NCI-H1105 (cell line): ENCODE measurements at places on chromosomes 13 and 19.

GRCh38 chr13:83499286-83499685 is 383.0 kb downstream of the SLITRK1 start:
- DNase-seq: no peak

DNA sequence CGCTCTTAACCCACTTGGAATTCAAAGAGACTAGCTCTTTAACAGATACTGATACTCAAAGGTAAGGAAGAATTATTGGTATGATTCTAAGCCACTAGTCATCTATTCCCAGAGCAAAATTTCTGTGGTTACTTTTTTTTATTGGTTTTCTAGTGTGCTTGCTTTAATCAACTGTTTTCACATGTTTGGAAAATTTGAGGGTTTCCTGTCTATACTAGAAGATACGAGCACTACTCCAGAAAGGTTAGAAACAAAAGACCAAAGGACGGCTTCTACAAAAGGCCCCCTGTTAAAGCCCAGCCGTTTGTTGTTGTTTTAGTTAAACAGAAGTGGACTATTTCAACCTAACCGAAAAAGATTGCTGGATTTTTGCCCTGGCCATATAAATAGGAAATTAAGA is 18.5 kb upstream of the LPAR6 start:
- DNase-seq: no peak

GRCh38 chr19:2820112-2820702 is 539 bp downstream of the ZNF554 start:
- DNase-seq: peak; percentile 21

DNA sequence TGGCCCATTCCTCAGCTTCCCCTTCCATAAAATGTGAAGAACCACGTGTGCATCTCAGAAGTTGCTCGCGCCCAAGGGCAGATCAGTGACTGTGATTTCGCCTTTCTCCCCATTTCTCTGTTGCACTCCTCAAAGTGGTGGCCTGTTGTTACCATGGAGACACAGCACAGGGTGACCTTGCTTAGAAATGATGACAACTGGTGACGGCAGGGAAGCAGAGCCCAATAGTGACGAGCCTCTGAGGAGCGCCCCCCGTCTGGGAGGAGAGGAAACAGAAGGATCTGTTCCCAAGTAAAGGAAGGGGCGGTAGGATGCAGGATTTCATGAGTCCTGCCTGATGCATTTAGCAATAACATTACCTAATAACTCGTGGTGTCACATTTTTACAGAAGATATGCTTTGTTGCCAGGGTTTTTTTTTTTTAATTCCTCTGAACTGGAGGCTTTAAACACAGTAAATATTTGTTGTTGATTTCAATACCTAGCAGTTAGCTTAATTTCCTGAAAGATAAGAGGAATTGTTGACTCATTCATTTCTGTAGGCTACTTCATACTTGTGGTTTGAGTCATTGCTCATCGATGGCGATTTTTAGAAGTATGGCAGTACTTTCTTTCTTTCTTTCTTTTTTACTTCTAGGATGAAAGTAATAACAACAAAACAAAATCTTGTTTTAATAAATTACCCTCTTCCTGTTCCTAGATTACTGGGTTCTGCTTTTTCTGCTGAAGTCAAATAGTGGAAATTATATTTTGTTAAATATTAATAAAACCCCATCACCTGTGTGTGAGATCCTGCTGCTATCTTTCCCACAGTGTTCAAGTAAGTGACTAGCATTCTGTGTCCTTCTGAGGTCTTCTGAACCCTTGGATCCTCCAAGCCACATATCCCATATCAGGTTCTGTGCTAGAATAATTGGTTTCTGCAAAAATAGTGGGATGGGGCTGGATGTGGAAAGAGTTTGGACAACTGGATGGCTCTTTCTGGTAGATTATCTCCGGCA is 36.0 kb downstream of the MBNL2 start:
- no peak for DNase-seq

- DNase-seq: no peak
Observed at GRCh38 chr19:3142292-3142670, 6.4 kb downstream of the GNA15 start.

DNA sequence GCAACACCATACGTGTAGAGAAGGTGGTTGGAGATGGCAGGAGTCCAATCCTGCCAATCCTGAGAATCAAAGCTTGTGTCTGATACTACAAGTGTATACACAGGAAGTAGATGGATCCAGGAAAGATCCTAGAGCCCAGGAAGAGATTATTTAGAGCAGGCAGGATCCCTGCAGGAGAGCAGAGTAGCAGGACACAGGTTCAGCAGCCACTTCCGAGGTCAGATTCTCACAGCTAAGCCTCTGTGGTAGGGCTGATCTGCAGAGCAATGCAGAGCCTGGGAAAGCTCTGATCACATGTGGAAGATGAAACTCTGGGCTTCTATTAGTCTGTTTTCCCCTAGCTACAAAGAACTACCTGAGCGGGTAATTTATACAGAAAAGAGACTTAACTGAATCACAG is 28.5 kb upstream of the ZNF331 start:
- no peak for DNase-seq

GRCh38 chr19:5269279-5269678 is 71.3 kb downstream of the PTPRS start:
- DNase-seq: no peak

- DNase-seq: no peak
Observed at GRCh38 chr19:289651-290371, 1.4 kb downstream of the PLPP2 start.

- DNase-seq: no peak
Observed at GRCh38 chr19:18304208-18304457, 18.7 kb downstream of the LSM4 start.

DNA sequence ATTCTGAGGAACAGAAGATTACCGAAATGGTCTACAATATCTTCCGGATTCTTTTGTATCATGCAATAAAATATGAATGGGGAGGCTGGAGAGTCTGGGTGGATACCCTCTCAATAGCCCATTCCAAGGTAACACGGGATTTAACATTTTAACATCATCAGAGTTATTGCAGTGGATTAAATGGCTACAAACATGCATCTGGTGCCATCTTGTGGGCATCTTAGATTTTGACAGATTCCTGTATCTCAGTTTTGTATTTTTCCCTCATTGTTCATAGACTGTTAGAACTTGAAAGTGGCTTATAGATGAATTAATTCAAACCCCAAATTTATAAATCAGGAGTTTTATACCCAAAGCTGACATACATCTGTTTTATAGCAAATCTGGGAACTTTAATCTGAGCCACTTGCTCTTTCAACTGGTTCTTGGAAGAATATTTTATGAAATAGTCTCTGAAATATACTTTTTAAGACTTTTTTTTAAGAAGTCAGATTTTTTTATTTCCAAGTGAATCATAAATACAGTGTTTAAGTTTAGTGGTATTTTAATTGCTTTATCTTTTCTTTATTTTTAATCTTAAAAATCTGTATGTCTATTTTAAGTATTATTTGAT is 215.2 kb downstream of the NBEA start:
- peak; percentile 29 for DNase-seq

DNA sequence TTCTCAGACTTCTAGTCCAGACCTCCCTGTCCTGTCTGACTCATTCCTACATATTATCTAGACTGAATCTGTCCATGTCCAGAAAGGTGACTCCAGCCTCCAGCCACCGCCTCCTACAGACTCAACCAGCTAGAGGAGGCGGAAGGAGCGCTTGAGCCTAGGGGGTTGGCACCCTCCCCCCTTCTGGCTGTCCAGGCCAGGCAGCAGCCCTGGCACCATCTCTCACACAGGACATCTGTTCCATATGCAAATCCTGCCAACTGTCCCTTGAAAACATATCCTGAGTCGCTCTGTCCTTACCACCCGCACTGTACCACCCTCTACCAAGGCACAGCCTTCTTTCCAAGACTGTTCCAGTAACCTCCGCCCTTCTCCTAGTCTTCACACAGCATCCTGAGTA is 150.7 kb upstream of the WASF3 start:
- DNase-seq: no peak

DNA sequence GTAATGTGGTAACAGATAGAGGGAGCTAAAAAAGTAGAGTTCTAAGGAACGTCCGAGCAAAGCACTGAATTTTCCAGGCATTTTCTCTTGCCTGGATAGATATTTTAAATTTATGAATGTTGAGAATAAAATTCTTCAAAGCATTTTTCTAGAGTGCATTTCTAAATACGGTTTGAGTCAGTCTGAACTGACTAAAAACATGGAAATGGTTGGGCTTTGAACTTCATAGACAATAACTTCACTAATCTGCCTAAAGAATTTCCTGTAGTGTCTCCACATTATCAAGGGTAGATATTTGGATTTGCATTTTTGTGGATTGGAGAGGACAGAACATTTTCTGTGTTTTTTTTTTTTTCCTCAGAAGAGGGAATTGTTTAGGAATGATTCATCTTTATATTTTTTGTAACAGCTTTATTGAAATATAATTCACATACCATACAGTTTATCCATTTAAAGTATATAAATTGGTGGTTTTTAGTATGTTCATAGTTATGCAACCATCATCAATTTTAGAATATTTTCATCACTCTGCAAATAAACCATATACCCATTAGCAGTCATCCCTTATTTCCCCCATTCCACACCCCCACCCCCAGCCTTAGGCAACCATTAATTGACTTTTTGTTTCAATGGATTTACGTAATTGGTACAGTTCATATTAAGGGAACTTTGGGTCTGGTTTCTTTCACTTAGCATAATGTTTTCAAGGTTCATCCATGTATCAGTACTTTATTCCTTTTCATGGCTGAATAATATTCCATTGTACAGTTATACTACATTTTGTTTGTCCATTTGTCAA is 20.7 kb downstream of the GARRE1 start:
- no peak for DNase-seq

DNA sequence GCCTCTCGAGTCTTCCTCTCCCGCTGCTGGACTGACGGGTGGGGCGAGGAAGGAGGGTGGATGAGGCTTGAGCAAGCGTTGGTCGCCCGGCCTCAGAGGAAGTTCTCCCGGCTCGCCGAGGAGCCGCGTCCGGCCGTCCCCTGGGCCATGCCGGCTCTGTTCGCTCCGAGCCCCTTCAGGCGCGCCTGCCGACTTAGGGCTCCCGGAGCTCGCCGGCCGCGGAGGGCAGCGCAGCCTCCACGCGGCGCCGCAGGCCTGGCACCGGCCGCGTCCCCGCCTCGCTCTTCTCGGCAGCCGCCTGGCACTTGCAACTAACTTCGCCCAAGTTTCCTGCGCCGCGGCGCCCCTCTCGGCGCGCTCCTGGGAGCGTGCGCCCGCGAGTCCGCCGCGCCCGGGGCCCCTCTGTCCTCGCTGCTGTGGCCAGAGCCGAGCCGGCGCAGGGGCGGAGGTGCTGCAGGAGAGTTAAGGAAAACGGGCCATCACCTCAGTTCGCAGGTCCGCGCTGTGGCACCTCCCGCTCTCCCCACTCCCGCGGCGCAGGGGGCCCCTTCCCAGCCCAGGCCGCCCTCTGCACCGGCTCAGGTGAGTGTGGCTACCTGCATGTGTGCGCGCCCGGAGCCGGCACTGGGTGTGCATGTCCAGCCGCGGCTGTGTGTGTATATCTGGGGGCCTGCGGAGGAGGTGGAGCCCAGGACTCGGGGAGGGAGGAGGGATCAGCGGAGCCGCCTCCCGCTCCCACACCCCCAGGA is 641 bp upstream of the SOX21 start:
- no peak for DNase-seq

DNA sequence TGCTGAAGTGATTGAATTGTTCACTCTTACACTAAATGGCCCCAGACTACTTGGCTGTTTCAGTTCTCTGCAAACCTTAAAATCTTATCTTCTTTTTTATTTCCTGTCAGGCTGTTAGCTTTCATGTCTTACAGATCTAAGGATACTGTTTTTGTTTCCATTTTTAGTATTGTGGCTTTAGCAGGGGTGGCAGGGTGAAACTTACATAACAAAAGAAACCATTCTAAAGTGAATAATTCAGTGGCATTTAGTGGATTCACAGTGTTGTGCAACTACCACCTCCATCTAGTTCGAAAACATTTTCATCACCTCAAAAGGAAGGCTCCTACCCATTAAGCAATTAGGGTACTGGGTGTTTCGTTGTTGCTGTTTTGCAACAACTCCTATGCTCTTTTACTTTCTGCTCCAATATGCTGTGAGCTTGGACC is 19.8 kb downstream of the TMEM272 start:
- DNase-seq: no peak

GRCh38 chr13:99087954-99088491 is 110.2 kb upstream of the DOCK9 start:
- DNase-seq: no peak

- no peak for DNase-seq
Observed at GRCh38 chr13:96746886-96747285, 247.4 kb downstream of the OXGR1 start.

- no peak for DNase-seq
Observed at GRCh38 chr19:55691561-55692481, 16.8 kb downstream of the EPN1 start.

- no peak for DNase-seq
Observed at GRCh38 chr19:19074196-19074882, 10.5 kb downstream of the SLC25A42 start.

DNA sequence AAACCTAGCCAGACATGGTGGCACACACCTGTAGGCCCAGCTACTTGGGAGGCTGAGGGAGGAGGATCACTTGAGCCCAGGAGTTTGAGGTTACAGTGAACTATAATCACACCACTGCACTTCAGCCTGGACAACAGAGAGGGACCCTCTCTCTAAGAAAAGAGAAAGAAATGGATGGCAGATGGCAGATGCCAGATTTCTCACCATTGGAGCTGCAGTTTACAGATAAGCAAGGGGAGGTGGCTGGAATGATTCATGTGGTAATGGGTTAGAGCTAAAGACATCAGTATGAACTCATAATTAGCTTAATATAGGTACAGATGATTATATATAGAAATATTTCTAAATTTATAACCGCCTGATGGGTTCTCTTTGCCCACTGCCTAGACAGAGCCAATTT is 80.1 kb upstream of the IPO5 start:
- no peak for DNase-seq

GRCh38 chr19:49846408-49846807 is 4.6 kb upstream of the PTOV1 start:
- DNase-seq: no peak

- DNase-seq: no peak
Observed at GRCh38 chr13:23652909-23653726, 82.9 kb downstream of the TNFRSF19 start.

DNA sequence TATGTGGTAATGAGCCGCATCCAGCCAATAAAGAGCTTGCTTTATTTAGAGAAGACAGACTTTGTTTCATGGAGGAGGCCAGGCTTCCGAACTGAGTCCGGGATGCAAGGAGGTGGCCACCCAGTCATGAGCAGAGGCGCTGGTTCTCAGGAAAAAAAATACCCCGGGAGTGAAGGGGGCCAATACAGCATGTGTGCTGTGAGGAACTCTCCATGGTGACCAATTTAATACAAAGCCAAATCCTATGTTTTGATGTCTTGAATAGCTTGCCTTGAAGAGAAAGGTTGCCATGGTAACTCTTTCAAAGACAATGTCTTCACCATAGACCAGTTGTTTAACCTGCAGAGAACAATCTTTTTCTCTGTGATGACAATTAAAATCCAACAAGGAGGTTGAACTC is 43.4 kb upstream of the PDCD5 start:
- no peak for DNase-seq
